ENCODE measurements at places on chromosomes 3 and 15.
A peak's percentile ranks its signal among the peaks of the same experiment; 100 is the strongest.

GRCh38 chr3:44074181-44074580 lies 167.5 kb upstream of the TOPAZ1 start:
- no peak for DNase-seq

DNA sequence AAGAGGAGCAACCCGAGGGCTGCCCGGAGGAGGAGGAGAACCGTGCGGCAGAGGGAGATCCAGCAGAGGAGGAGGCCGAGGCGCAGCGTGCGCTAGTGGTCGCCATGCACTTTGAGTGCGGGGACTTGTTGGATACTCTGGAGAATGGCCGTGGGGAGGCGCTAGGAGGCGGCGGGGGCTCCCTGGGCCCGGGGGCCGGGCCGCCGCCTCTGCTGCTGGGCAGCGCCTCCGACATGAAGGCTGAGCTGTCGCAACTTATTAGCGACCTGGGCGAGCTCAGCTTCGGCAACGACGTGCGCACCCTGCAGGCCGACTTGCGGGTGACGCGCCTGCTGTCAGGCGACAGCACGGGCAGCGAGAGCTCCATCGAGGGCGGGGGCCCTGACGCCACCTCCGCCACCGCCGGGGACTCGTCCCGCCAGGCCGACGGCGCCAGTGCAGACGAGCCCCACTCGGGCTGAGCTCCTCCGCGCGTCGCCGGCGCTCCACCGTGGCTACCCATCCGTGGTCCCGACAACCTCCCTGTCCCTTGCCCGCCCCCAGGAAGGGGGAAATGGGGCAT lies 2.0 kb downstream of the FAM43A start:
- peak; percentile 72 for DNase-seq

DNA sequence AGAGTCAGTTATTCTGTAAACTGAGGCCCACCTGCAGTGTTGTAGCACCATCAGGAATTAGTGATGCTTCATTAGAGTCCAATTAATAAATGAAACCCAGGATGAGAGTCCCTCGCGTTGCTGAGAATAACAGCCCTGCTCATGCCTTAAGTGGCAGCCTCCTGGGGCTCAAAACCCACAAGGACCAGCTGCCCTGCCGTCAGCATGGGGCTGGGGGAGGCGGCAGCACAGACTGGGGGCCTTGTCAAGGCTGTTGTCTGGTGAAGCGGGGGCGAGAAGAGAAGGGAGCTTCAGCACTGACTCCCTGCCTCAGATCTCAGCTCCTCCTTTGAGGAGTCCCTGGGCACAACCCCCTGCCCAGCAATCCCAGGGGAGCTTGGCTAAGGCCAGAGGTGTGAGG lies 21.0 kb downstream of the CCDC33 start:
- DNase-seq = no peak

GRCh38 chr15:35130245-35130644 lies 45.1 kb upstream of the NANOGP8 start:
- DNase-seq = no peak

DNA sequence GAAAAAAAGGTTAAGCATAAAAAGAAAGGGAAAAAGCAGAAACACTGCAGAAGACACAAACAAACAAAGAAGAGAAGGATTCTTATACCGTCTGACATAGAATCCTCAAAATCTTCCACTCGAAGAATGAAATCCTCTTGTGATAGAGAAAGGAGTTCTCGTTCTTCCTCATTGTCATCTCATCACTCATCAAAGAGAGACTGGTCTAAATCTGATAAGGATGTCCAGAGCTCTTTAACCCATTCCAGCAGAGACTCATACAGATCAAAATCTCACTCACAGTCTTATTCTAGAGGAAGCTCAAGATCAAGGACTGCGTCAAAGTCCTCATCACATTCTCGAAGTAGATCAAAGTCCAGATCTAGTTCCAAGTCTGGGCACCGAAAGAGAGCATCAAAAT lies 16.5 kb upstream of the ZBTB47 start:
- no peak for DNase-seq

DNA sequence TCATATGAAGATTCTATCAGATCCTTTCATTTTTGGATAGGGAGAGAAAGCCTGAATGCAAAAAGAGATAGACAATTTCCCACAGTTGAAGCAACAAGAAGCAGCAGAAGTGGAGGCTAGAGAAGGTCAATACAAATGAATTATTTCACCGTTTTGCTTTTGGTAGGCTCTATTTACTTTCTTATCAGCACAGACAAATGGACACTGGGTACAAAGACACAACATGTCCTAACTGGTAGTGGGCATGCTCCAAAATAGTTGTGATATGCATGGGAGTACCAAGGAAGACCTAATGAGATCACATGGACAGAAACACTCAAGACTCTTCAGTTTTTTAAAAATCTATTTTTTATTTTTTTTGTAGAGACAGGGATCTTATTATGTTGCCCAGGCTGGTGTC lies 99.4 kb downstream of the XRN1 start:
- no peak for DNase-seq
